Activated T-helper 2 cell treated with anti-CD3 and anti-CD28 coated beads, Interferon-gamma antibody, Interleukin-2, Interleukin-4, amounts not matched to agents 10 μg/mL and 5 μg/mL and 100 μg/mL, durations not matched to agents 14 hours and 24 hours and 36 hours (primary cell): ENCODE measurements at places on chromosomes 2 and 18.

GRCh38 chr2:230738924-230739323, 26.3 kb downstream of the CAB39 start:
- no peak overlapping the region for H3K4me3 ChIP-seq
- no peaks in the 10 kb centered on the region for H3K27me3 ChIP-seq
- H3K27ac ChIP-seq: peak overlapping the region; percentile 78
- DNase-seq: no peak

DNA sequence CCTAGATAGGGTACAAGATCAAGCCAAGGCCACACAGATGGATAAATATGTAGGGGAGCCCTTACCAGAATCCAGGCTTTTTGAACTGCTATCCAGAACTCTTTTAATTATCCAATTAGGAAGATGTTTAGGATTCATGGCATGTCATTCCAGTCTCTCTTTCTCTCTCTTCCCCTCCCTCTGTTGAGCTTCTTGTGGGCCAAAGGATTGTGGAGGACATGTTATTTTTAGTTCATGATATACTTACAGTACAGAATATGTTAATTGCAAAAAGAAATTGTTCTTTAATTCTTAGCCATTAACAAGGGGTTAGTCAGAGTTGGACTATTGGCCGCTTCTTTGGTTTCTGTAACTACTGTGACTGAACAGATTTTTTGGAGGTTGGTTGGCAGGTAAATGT, 113.0 kb downstream of the SETBP1 start:
- DNase-seq: no peak
- no peak overlapping the region for H3K4me3 ChIP-seq
- peaks cover 2% of the 10 kb centered on the region for H3K36me3 ChIP-seq
- no peak overlapping the region for H3K27ac ChIP-seq

DNA sequence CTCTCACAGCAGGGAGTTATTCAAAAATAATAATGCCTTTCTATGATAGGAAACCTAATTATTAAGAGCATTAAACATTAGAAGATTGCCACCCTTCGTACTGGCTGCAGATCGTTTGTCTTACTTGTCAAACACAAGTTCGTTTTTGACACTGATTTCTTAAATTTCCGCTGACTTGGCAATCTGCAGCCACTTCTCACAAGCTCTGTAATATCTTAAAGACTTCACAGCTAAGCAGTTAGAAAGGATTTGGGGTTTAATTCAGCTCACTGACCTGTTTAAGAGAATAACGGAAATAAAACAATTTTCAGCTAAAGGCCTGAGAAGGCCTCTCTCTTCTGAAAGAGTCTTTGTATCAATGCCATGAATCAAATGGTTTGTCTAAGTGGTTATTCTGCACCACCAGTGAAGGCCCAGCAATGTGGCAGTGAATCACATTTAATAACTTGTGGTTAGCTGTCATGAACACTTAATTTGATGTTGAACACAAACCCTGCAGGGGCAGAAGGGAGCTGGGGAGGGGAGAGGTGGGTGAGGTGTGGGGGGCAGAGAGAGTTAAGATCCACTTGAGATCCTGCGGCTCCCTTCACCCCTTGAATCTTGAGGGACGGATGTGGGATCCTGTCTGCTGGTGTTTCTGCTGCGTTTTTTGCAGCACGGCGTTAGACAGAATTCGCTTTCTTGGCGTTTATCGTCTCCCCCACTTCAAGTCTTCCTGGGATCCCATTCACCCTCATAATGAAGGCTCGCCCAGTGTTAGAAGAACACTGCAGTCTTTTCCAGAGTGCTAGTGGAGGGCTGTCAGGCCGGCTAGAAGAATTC, 145.4 kb upstream of the SATB2 start:
- H3K4me3 ChIP-seq: no peak overlapping the region
- peaks cover 26% of the 10 kb centered on the region for H3K27me3 ChIP-seq
- H3K36me3 ChIP-seq: no peaks in the 10 kb centered on the region
- no peaks in the 10 kb centered on the region for H3K4me1 ChIP-seq
- no peak overlapping the region for H3K27ac ChIP-seq

GRCh38 chr2:200247494-200247893, 59.0 kb upstream of the SPATS2L start:
- H3K36me3 ChIP-seq: no peaks in the 10 kb centered on the region
- H3K4me1 ChIP-seq: no peaks in the 10 kb centered on the region
- no peak overlapping the region for H3K27ac ChIP-seq
- H3K27me3 ChIP-seq: peaks cover 42% of the 10 kb centered on the region

- H3K27me3 ChIP-seq: no peaks in the 10 kb centered on the region
- no peak overlapping the region for H3K4me3 ChIP-seq
- peaks cover 64% of the 10 kb centered on the region for H3K4me1 ChIP-seq
- peaks cover 5% of the 10 kb centered on the region for H3K36me3 ChIP-seq
- no peak overlapping the region for H3K27ac ChIP-seq
- no peak for DNase-seq
Measured at GRCh38 chr2:45841752-45842407, 190.4 kb downstream of the PRKCE start.

DNA sequence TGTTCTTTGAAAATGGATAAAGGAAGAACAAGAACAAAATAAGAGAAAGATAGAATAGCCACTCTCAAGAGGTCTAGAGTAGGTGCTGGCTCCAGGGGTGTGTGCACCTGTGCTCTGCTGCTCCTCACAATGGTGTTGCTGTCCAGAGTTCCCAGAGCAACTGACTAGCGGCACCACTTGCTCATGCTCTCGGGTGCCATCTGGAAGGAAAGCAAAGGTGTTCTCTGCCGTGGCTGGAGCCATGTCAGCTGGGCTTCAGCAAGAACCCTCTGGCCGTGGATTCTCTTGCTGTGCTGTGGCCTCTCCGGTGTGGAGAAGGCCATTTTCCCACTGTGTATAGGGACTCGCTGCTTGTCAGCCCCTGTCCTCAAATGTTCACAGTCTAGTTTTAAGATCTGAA, 114.6 kb upstream of the TEX51 start:
- no peaks in the 10 kb centered on the region for H3K4me1 ChIP-seq
- no peaks in the 10 kb centered on the region for H3K36me3 ChIP-seq
- DNase-seq: no peak
- H3K4me3 ChIP-seq: no peak overlapping the region
- H3K27me3 ChIP-seq: peaks cover 4% of the 10 kb centered on the region
- no peak overlapping the region for H3K27ac ChIP-seq

GRCh38 chr2:96153291-96153713, 8.1 kb upstream of the DUSP2 start:
- no peak overlapping the region for H3K4me3 ChIP-seq
- no peaks in the 10 kb centered on the region for H3K27me3 ChIP-seq
- peaks cover 60% of the 10 kb centered on the region for H3K4me1 ChIP-seq
- no peaks in the 10 kb centered on the region for H3K36me3 ChIP-seq

- no peaks in the 10 kb centered on the region for H3K27me3 ChIP-seq
- H3K4me3 ChIP-seq: no peak overlapping the region
- peaks cover 54% of the 10 kb centered on the region for H3K36me3 ChIP-seq
- H3K27ac ChIP-seq: no peak overlapping the region
Measured at GRCh38 chr2:113922335-113922734, 32.4 kb downstream of the ACTR3 start.

DNA sequence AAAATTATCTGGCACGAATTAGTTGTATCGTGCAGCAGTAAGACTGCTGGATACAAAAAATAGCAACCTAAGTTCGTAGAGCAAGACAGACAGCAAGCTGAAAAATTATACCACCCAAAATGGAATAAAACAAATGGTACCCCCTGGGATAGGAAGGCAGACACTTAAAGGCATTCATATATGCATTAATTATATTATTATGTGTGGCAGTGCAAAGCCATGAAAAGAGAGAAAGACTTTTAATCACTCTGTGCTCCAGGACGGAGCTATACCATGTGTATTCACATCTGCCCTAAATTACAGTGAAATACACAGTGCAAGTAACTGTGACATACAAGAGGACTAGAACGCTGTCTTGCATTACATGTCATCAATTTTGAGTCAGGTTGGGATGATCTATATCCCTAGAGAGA, 235.9 kb downstream of the GULP1 start:
- H3K4me1 ChIP-seq: no peaks in the 10 kb centered on the region
- H3K4me3 ChIP-seq: no peak overlapping the region
- H3K27me3 ChIP-seq: no peaks in the 10 kb centered on the region
- H3K36me3 ChIP-seq: no peaks in the 10 kb centered on the region

DNA sequence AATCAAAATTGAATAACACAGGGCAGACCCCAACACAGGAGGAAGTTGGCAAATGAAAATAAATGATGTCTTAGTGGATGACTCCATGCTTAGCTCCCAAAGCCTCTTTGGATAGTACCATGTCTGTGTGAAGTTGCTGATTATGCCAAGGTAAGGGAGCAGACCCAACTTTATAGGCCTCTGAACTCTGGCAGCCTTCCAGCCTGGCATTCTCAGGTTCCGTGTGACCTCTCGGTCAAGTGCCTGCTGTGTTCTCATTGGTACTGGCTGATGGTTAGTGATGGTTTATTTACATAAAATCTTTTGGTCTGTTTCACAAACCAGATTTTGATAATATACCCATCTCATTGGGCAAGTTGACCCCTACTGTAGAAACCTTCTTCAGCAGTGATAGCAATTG, 112.2 kb upstream of the TTC39C start:
- no peak for DNase-seq
- no peaks in the 10 kb centered on the region for H3K36me3 ChIP-seq
- H3K27me3 ChIP-seq: peaks cover 25% of the 10 kb centered on the region
- H3K27ac ChIP-seq: no peak overlapping the region
- no peak overlapping the region for H3K4me3 ChIP-seq

- DNase-seq: no peak
- H3K27me3 ChIP-seq: no peaks in the 10 kb centered on the region
- H3K4me1 ChIP-seq: peaks cover 23% of the 10 kb centered on the region
- no peaks in the 10 kb centered on the region for H3K36me3 ChIP-seq
- no peak overlapping the region for H3K4me3 ChIP-seq
Measured at GRCh38 chr2:25405611-25406295, 64.0 kb upstream of the DNMT3A start.

- H3K36me3 ChIP-seq: peaks cover 42% of the 10 kb centered on the region
- peaks cover 39% of the 10 kb centered on the region for H3K4me1 ChIP-seq
- no peaks in the 10 kb centered on the region for H3K27me3 ChIP-seq
- no peak for DNase-seq
- H3K27ac ChIP-seq: no peak overlapping the region
Measured at GRCh38 chr18:79677221-79677620, 2.4 kb upstream of the CTDP1 start.

- H3K36me3 ChIP-seq: no peaks in the 10 kb centered on the region
- peaks cover 27% of the 10 kb centered on the region for H3K4me1 ChIP-seq
- DNase-seq: no peak
- H3K4me3 ChIP-seq: peak overlapping the region; percentile 5
Measured at GRCh38 chr2:177783835-177784744, 288.5 kb downstream of the PDE11A start.

- H3K36me3 ChIP-seq: peaks cover 2% of the 10 kb centered on the region
- H3K27ac ChIP-seq: no peak overlapping the region
- no peak for DNase-seq
Measured at GRCh38 chr2:130388221-130388907, 32.5 kb downstream of the PTPN18 start.

DNA sequence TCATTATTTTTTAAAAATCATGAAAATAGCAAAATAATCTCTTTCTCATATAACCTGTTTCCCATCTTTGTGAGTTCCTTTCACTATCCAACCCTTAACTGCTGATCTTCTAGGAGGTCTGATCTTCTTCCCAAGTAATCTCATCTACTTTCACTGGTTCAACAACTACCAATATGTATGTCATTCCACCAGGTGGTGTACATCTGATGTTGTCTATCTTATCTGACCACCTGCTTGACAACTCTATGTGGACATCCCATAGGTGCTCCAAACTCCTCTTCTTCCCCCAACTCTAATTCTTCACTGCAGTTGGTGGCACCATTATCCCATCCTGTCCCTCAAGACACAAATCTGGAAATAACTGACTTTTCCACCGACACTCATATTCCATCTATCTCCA, 62.5 kb downstream of the FAM228A start:
- DNase-seq: no peak
- no peaks in the 10 kb centered on the region for H3K27me3 ChIP-seq
- H3K4me1 ChIP-seq: no peaks in the 10 kb centered on the region
- no peak overlapping the region for H3K4me3 ChIP-seq
- H3K36me3 ChIP-seq: peaks cover 13% of the 10 kb centered on the region

DNA sequence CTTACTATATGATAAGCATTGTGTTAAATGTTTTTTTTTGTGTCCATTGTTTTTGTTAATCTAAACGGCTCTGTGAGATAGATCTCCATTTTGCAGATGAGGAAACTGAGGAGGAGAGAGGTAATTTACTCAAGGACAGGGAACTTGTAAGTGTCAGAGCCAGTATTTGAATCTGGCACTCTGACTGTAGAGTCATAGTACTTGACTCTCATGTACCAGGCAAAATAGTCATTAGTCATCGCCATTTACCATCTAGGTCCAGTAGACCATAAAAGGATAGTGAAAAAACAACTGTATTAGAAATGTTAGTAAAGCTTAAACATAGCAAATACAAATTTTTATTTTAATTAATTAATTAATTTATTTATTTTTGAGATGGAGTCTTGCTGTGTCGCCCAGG, 4.8 kb downstream of the PSMD14 start:
- peaks cover 59% of the 10 kb centered on the region for H3K36me3 ChIP-seq
- H3K4me1 ChIP-seq: peaks cover 39% of the 10 kb centered on the region
- no peak overlapping the region for H3K27ac ChIP-seq

DNA sequence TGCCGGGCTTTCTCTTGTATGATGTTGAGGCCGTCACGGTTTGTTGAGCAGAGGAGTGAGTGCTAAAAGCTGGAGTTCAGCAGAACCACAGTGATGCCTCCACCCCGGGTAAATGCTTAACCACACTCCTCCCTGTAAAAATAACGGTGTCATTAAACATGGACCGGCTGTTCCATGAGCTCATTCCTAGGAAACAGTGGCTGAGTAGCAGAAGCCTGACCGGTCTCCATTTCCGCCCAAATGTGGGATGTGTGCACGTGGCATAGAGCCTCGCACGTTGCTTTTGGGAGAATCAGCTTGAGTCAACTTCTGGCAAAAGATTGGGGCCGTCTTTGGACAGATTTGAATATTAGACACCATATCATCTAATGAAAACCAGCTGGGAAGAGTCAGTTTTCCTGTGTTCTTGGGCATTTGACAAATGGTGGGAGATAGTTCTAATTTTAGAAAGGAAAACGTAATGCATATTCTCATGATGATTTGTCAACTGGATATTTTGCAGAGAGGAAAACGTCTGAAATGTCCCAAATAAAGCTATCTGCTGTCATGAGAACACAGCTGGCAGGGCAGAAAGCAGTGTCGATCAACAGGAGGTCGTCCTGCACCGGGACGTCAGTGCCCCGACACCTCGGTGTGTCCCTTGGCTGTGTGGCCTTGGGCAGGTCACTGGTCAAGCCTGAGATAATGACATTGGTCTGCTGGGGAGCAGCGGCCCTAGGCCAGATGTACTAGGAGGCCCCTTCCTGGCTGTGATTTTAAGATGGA, 42.4 kb downstream of the LRRFIP1 start:
- DNase-seq: no peak
- peaks cover 12% of the 10 kb centered on the region for H3K27me3 ChIP-seq
- no peak overlapping the region for H3K27ac ChIP-seq

GRCh38 chr2:10028988-10029874, 14.1 kb upstream of the KLF11 start:
- H3K4me3 ChIP-seq: peak overlapping the region; percentile 17
- peak; percentile 46 for DNase-seq
- H3K27ac ChIP-seq: peak overlapping the region; percentile 73
- no peaks in the 10 kb centered on the region for H3K36me3 ChIP-seq
- no peaks in the 10 kb centered on the region for H3K27me3 ChIP-seq
- peaks cover 14% of the 10 kb centered on the region for H3K4me1 ChIP-seq
